Ascending aorta (tissue), 2 donors: ENCODE measurements at places on chromosomes 3 and 15. TPM values are rescaled to one million over a fixed set of nuclear protein-coding genes. Genes with fewer than 3 reads are reported as not detected.

Gene FBXL2
- total RNA-seq, result 33.4 TPM

Gene CASR
- not detected for total RNA-seq

Gene ARNT2
- total RNA-seq, result 6.4 TPM

Gene KLHL40
- total RNA-seq, result not detected

DNA sequence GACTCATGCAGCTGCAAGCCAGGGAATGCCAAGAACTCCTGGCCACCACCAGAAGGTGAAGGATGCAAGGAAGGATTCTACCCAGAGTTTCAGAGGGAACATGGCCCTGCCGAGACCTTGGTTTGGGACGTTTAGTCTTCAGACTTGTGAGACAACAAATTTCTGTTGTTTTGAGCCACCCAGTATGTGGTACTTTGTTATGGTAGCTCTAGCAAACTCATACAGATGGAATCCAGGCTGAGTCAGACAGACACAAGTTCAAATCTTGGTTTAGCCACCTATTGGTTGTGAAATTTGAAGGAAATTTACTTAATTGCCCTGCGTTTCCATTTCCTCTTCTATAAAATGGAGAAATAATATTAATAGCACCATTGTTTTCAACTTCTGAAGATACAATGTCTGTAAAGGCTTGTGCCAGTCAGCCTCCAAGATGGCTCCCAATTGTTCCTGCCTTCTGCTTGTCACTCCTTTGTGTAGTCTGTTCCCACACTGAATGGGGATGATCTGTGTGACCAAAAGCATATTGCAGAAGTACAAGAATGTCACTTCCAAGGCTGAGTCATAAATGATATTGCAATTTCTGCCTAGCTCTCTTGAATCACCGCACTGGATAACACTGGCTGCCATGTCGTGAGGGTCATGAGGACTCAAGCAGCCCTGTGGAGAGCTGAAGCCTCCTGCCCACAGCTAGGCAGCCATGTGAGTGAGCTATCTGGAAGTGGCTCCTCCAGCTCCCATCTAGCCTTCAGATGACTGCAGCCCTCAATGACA, 223.5 kb upstream of the PROK2 start:
- no peak for DNase-seq
- H3K27me3 ChIP-seq, result no peaks in the 10 kb centered on the region
- H3K4me3 ChIP-seq, result no peak overlapping the region
- H3K36me3 ChIP-seq, result no peaks in the 10 kb centered on the region
- H3K4me1 ChIP-seq, result no peaks in the 10 kb centered on the region

DNA sequence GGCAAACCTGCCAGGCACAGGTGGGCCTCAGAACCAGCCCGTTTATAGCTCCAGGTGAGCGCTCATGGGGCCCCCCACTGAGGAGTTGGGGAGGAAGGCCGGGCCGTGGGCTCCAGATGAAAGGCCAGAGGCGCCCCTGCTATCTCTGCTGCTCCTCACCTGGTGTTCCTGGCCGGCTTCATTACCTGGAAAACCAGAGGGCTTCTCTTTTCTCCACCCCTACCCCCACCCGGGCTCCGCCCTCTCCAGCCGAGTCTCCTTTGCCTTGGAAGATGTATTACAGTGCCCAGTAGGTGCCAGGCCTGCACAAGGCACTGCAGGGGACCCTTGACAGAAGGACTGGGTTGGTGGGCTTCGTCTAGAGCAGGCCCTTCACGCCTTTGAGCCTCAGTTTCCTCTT, 111.4 kb downstream of the WNT7A start:
- H3K4me1 ChIP-seq, result no peaks in the 10 kb centered on the region
- H3K27ac ChIP-seq, result no peak overlapping the region
- no peak overlapping the region for H3K4me3 ChIP-seq
- DNase-seq, result no peak
- H3K27me3 ChIP-seq, result no peaks in the 10 kb centered on the region

DNA sequence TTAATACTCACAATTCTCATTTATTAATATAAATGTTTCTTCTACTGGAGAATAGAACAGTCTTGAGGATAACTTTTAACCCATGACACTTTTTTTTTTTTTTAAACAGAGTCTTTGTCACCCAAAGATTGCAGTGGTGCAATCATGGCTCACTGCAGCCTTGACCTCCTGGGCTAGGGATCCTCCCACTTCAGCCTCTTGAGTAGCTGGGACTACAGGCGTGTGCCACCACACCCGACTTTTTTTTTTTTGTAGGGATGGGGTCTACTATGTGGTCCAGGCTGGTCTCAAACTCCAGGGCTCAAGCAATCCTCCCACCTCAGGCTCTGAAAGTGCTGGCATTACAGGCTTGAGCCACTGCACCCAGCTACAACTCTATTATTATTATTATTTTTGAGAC, 34.5 kb downstream of the PIK3CB start:
- H3K27me3 ChIP-seq, result no peaks in the 10 kb centered on the region
- DNase-seq, result no peak
- peak overlapping the region; percentile 19 for H3K27ac ChIP-seq
- H3K36me3 ChIP-seq, result no peaks in the 10 kb centered on the region

- H3K4me3 ChIP-seq, result no peak within 1 kb of the TSS
- H3K36me3 ChIP-seq, result no peaks in the 10 kb centered on the region
- H3K27me3 ChIP-seq, result no peaks in the 10 kb centered on the region
- DNase-seq, result peak; percentile 82
Measured at GRCh38 chr3:52444860-52445793, at the start of gene SEMA3G. TSS of gene SEMA3G (minus strand) at chr3:52445103. CDS start at chr3:52445027, 76 bp downstream.

GRCh38 chr3:152040319-152040718, 166.9 kb downstream of the SUCNR1 start:
- no peaks in the 10 kb centered on the region for H3K4me1 ChIP-seq
- no peak overlapping the region for H3K4me3 ChIP-seq
- H3K27me3 ChIP-seq, result no peaks in the 10 kb centered on the region
